Activated CD4-positive, alpha-beta T cell treated with anti-CD3 and anti-CD28 coated beads, Interleukin-2, amount 10 ng/mL, durations not matched to agents 7 days and 5 days (primary cell): ENCODE measurements at places on chromosomes 13 and 19. TPM values are rescaled to one million over a fixed set of nuclear protein-coding genes. Genes with fewer than 3 reads are reported as not detected.
A peak's percentile ranks its signal among the peaks of the same experiment; 100 is the strongest.

Gene MYO16
- not detected for total RNA-seq

Gene OVOL3
- total RNA-seq: not detected

Gene SIGLEC5
- not detected for total RNA-seq

GRCh38 chr13:96527497-96527896 lies 437.6 kb downstream of the HS6ST3 start:
- H3K27ac ChIP-seq: no peak overlapping the region
- H3K4me1 ChIP-seq: no peaks in the 10 kb centered on the region
- no peak for DNase-seq
- no peak overlapping the region for H3K4me3 ChIP-seq

- H3K27ac ChIP-seq: no peak overlapping the region
- H3K4me3 ChIP-seq: no peak overlapping the region
- peaks cover 5% of the 10 kb centered on the region for H3K27me3 ChIP-seq
- DNase-seq: peak; percentile 41
These were observed 14.5 kb upstream of the MPHOSPH8 start for GRCh38 chr13:19618977-19619376.

GRCh38 chr13:41812851-41813250 lies 148.1 kb downstream of the VWA8 start:
- H3K36me3 ChIP-seq: peaks cover 46% of the 10 kb centered on the region
- no peak overlapping the region for H3K4me3 ChIP-seq
- no peak overlapping the region for H3K27ac ChIP-seq
- H3K4me1 ChIP-seq: peaks cover 12% of the 10 kb centered on the region

DNA sequence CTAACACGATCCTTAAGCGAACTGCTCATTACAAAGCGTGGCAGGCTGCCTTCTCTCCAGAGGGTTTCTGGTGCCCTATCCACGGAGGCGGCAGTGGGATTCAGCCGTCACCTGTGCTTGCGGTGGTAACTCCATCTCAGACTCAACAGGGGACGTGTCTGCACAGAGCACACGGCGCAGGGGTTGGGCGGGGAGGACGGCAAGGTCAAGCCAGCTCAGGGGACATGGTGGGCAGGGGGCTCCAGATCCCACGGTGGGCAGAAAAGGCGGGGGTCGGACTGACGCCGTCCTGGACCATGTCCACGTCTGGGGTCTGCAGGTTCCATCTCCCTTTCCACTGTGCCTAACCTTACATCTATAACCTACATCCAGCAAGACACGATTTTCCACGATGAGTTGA lies 70.7 kb downstream of the RASA3 start:
- no peak for DNase-seq
- H3K4me3 ChIP-seq: no peak overlapping the region
- peaks cover 59% of the 10 kb centered on the region for H3K4me1 ChIP-seq
- peaks cover 42% of the 10 kb centered on the region for H3K36me3 ChIP-seq
- no peaks in the 10 kb centered on the region for H3K27me3 ChIP-seq

- no peaks in the 10 kb centered on the region for H3K36me3 ChIP-seq
- no peak overlapping the region for H3K27ac ChIP-seq
- H3K4me1 ChIP-seq: peaks cover 3% of the 10 kb centered on the region
- no peaks in the 10 kb centered on the region for H3K27me3 ChIP-seq
- no peak overlapping the region for H3K4me3 ChIP-seq
These were observed 718.5 kb downstream of the UQCRFS1 start for GRCh38 chr19:28494461-28494860.
